ENCODE measurements at places on chromosomes 5 and 9. TPM values are rescaled to one million over a fixed set of nuclear protein-coding genes. Genes with fewer than 3 reads are reported as not detected.

DNA sequence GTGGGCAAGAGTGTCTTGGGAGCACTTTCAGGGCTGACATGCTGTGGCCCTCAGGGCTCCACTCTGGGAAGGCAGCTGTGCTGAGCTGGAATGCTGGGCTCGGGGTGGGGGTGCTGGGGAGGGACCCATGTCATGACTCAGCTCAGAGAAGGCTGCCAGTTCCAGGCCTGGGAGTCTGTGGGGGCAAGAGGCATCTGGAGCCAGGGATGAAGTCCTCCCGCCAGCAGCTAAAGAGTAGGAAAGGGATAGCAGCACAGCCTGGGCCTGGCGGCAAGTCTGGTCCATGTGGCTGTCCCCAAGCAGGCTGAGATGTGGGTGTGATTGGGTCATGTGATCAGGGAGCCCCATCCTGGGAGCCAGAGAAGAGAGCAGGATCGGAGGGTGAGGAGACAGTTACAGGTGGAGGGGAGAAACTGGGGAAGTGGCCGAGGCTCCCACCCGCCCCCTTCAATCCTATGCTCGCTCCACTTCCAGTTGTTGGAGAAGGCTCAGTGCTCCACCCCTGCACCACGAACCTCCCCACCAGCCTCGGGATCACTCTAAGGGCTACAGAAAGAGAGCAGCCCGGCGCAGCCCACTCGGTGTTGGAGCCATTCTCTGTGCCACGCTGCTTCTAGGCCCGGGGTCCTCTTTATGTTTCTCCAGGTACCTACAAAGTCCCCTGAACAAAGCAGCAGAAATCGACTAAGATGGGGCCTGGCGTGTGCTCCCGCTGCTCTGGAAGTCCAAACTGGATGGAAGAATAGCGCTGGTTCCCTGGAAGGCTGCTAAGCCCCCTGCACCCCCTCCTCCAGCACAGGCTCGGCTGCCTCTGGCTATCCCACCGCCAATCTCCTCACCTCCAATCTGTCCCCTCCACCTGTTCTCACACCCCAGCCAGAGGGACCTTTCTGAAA lies 12.0 kb downstream of the PDGFRB start:
- DNase-seq, result no peak
- H3K36me3 ChIP-seq, result no peaks in the 10 kb centered on the region
- H3K27me3 ChIP-seq, result no peaks in the 10 kb centered on the region
- peaks cover 9% of the 10 kb centered on the region for H3K4me1 ChIP-seq
- H3K4me3 ChIP-seq, result no peak overlapping the region
- H3K27ac ChIP-seq, result peak overlapping the region; percentile 91

GRCh38 chr5:11564706-11565105 lies 339.5 kb downstream of the CTNND2 start:
- no peaks in the 10 kb centered on the region for H3K4me1 ChIP-seq
- DNase-seq, result no peak
- no peaks in the 10 kb centered on the region for H3K36me3 ChIP-seq

DNA sequence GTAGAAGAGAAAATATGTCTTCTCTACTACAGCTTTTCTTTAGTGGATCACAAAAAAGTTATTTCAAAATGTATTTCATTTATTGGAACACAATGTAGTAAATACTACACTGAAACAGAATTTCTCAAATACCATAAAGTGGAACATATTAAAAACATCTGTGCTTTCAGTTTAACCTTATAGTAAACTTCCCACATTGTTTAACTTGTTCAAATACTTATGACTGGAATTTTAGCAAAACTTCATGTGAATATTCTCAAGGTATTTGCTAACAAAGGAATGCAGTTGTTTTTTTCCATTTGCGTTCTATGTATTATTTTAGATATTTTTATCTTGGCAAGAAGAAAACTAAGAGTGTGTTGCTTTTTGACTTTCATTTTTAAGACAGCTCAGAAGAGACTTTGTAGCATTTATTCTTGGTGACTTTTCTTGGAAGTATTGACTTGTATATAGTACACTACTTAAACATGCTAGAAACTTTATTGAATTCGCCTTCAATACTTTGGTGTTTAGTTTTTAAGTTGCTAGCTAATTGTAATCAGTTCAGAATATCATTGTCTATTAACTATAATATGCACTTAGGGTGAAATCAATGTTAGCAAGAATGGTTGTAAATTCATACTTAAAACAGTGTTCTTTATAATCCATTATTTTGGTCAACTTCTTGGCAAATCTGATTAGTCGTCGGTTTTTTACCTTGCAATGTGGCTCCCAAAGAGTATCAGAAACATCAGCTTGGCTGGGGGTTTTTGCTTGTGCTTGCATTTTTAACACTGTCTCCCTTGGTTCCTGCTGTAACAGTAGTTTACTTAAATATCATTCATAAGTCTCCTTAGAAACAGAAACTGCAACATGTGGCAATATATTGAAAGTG lies 5.0 kb upstream of the RHOBTB3 start:
- no peak for DNase-seq
- H3K4me3 ChIP-seq, result no peak overlapping the region
- H3K36me3 ChIP-seq, result no peaks in the 10 kb centered on the region

Gene QRFP
- not detected for total RNA-seq

Gene BOD1
- total RNA-seq, result 13.8 TPM

- no peak overlapping the region for H3K27ac ChIP-seq
- no peaks in the 10 kb centered on the region for H3K27me3 ChIP-seq
- H3K4me1 ChIP-seq, result peaks cover 22% of the 10 kb centered on the region
These were observed 514.8 kb downstream of the RAB3C start for GRCh38 chr5:59097712-59098111.

DNA sequence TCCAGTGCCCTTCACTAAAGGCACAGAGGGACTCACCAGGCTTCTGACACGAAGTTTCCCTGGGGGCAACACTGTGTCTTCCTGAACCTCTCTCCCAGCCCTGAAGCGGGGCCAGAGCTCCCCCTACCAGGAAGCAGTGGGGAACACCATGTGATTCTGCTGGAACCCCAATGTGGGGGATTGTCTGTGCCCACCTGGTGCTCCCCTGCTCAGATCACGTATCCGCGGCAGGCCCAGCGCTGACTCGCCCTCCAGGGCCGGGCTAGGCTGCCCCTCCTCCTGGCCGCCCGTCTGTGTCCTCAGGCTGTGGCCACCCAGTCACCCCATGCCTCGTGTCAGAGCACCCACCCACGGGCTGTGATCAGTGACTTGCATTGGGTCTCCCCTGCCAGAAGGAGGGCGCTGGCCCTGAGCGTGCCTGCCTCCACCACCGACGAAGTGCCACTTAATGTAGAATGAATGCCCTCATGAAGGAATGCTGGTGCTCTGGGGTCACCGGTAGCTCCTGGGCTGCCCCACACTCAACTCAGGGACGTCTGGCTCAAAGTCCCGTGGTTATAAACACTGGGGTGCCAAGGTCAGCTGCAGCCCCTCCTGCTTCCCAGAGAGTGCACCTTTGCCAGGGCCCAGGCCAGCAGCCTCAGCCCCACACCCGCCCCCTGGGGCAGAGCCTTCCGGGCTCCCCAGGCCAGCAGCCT lies 22.1 kb downstream of the SARDH start:
- H3K27ac ChIP-seq, result peak overlapping the region; percentile 54
- DNase-seq, result no peak
- no peaks in the 10 kb centered on the region for H3K36me3 ChIP-seq
- H3K4me1 ChIP-seq, result no peaks in the 10 kb centered on the region

DNA sequence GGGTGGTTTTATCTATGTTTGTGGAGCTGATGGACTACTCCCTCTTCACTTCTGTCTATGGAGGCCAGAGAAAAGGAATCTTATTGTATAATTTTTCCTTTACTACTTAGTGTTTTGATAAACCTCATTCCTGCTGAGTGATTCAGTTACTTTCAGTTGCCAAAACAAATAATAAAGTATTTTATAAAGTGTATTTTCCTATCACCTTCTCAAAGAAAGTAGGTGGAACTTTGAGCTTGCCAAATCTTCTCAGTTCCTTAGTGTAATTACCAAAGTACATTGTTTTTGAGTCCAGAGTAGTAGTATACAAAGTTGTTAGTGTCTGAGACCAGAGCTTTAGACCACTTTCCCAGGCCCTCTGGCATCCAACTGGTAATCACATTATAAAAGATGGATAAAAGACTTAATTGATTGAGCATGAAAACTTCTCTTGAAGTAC lies 13.5 kb downstream of the RABGAP1 start:
- DNase-seq, result no peak
- no peak overlapping the region for H3K4me3 ChIP-seq
- H3K36me3 ChIP-seq, result peaks cover 16% of the 10 kb centered on the region
- H3K27me3 ChIP-seq, result no peaks in the 10 kb centered on the region
- peak overlapping the region; percentile 49 for H3K27ac ChIP-seq
- peaks cover 4% of the 10 kb centered on the region for H3K4me1 ChIP-seq

Gene SPINK4
- total RNA-seq, result not detected

DNA sequence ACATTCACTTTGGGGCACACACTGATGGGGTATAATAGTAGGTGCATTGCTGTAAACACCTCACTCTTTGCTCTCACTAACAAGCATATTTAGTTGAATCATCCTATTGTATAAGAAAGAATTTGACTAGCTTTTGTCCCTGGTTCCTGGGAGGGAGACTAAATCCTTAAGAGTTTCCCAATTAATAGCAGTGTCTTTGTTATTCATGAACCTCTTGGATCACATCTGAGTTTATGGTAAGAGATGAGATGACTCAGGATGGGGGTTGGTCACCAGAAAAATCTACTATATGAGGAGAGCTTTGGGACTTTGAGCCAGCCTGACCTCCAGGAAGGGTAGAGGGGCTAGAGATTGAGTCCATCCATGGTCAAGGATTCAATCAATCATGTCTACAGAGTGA lies 56.8 kb downstream of the PUM3 start:
- no peak overlapping the region for H3K27ac ChIP-seq
- peaks cover 58% of the 10 kb centered on the region for H3K36me3 ChIP-seq
- no peak overlapping the region for H3K4me3 ChIP-seq
- H3K27me3 ChIP-seq, result no peaks in the 10 kb centered on the region

- H3K4me3 ChIP-seq, result peak overlapping the region; percentile 48
- peaks cover 8% of the 10 kb centered on the region for H3K36me3 ChIP-seq
- H3K4me1 ChIP-seq, result peaks cover 16% of the 10 kb centered on the region
- DNase-seq, result no peak
These were observed 1.3 kb downstream of the CD74 start for GRCh38 chr5:150411245-150411979.

DNA sequence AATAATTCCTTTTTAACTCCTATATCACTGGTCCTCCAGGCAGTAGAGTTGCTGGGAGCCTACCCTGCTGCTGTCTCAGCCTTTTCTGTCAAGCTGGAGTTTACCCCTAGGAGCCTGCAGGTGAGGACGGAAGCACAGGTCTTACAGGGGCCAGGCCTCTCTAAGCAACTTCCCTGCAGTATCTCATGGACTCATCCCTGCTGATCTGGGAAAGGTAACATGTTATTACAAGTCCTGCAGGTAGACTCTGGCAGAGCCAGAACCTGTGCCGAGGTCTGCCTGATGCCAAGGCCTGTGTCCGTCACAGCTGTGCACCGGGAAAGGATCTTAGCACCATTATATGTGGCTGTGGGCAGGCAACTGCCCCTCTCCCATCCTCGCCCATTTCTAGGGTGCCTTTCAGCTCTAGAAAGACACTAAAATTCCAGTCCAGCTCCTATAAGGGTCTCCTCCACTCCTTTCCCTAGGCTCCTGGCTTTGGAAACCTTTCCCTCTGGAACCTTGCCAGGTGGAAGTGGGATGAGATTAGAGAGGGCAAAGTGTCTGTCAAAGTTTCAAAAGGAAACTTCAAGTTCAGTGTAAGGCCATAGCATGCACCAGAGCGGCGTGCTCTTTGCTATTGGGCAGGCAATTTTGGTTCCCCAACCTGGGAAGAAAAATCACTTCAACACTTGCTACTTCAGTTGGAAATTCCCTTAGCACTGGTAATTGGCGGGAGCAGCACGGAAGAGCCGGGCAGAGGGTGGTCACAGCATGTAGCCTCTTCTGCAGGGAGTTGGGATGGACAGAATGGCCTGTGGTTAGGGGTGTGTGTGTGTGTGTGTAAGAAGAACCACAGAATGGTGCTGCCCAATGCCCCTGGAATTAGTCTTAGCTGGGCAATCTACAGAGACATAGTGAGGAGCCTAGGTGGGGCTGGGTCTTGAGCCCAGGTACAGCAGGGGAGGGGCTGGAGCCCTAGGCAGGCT lies 17.5 kb downstream of the TMEM171 start:
- no peaks in the 10 kb centered on the region for H3K4me1 ChIP-seq
- H3K36me3 ChIP-seq, result no peaks in the 10 kb centered on the region
- no peak overlapping the region for H3K27ac ChIP-seq

Gene GNA14
- 0.35 TPM for total RNA-seq

Data from esophagus squamous epithelium (tissue), 5 donors.